ENCODE measurements at places on chromosomes 1 and 21.

DNA sequence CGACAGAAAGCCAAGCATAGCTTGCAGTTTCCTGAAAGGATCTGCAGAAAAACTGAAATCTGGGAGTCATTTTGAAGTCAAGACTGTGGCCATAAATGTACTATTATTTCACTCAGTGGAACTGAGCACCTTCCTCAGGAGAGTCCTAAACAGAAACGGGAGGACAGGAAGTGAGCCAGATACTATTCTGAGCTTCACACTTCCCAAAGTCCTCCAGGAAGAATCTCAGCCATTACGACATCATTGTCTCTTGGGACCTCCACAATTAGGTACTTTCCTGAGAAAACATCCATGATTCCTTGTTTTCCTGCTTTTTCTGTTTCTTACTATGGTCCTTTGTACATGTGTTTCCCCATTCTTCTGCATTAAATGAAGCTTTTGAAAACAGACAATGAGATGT lies 299.2 kb upstream of the USP25 start:
- DNase-seq, result no peak

GRCh38 chr1:108077991-108078390 lies 113.0 kb upstream of the VAV3 start:
- no peak for DNase-seq

GRCh38 chr1:182366596-182366995 lies 25.0 kb downstream of the GLUL start:
- no peak for DNase-seq

GRCh38 chr21:41907496-41908258 lies 28.5 kb upstream of the PRDM15 start:
- no peak for DNase-seq

All from activated CD4-positive, alpha-beta memory T cell treated with anti-CD3 and anti-CD28 coated beads for 36 hours (primary cell).